Activated T-cell treated with anti-CD3 and anti-CD28 coated beads, Interleukin-2, amount 50 U/mL, for 1 hour (primary cell): ENCODE measurements at places on chromosomes 1 and 21.
A peak's percentile ranks its signal among the peaks of the same experiment; 100 is the strongest.

DNA sequence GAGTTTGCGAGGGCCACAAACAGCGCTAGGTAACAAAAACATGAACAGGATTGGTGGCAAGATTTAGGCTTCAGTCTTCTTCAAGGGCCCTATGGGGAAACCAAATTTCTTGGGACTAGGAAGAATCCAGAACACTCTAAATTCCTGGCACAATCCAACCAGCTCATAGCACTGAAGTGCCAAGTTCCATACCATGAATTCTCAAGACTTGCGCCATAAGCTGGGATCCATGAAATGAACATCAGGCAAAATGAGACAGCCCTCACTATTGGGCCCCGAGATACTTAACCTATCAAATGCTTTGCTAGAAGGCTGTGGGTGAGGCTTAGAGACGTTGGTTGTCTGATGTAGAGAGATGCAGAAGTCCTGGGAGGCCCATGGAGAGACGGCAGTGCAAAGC lies 322.1 kb downstream of the PAPPA2 start:
- no peak for DNase-seq

DNA sequence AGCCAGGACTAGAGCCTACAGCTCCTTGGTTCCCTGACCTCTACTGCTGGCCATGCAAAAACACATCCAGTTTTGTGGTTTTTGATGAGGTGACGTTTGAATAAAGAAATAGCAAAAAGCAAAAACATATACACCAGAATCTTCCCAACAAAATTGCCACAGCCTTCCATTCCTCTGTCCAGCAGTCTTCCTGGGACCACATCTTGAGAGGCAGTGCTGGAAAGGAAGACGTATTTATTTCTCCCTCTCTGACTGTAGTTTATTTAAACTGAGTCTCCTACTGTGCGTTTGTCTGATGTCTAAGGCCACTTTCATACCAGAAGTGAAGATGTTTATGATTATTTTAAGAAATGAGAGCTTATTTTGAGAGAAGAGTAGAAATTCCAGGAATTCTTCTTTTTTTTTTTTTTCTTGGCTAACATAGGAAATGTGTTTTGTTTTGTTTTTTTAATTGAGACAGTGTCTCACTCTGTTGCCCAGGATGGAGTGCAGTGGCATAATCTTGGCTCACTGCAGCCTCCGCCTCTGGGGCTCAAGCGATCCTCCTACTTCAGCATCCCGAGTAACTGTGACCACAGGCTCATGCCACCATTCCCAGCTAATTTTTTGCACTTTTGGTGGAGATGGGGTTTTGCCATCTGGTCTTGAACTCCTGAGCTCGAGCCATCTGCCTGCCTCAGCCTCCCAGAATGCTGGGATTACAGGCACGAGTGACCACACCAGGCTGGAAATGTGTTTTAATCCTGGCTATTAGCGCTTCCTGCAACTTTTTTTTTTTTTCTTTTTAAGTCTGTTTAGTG lies 118.5 kb downstream of the ITSN1 start:
- DNase-seq = no peak

DNA sequence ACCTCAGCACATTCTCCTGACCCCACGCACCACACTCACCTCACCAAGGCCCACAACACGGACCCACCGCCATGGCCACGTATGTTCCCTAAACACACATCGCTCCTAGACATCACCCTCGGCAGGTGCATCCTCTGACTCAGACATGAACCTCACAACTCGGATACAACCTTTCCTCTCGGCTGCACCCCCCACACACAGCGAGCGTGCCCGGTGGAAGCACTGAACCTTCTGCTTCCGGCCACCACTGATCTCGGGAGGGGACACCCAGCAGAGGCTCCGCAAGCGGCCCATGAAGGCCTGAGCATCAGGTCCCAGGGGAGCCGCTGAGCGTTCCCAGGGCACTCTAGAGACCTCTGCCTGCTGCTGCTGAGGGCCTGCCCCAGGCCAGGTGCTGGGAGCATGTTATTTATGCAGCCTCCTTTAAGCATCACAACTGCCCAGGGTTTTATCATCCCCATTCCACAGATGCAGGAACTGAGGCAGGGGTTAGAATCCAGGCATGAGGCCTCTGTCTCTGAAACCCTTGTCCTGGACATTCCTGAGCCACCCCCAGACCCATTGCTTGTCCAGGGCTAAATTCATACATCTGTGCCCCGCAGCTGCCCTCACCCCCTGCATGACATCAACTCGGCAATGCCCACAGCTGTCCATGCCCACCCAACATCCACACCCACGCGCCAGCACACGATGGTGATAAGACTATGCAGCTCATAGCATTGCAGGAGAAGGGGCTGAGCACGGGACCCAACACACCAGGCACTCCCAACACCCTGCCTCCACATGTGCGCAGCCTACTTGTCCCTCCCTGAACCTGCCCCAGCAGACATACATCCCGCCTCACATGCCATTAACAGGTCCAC lies 27.0 kb downstream of the SDC3 start:
- no peak for DNase-seq

DNA sequence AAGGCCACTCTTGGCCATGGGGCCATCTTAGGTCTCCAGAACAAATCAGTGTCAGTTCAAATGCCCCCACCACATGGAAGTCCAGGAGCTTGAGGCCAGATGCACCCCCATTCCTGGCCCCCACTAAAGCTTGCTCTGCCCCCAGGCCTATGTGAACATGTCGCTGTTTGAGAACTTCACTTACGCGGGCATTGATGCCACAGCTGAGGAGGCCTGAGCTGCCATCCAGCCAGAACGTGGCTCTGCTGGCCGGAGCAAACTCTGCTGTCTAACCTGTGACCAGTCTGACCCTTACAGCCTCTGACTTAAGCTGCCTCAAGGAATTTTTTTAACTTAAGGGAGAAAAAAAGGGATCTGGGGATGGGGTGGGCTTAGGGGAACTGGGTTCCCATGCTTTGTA lies 15.1 kb upstream of the MPL start:
- no peak for DNase-seq

DNA sequence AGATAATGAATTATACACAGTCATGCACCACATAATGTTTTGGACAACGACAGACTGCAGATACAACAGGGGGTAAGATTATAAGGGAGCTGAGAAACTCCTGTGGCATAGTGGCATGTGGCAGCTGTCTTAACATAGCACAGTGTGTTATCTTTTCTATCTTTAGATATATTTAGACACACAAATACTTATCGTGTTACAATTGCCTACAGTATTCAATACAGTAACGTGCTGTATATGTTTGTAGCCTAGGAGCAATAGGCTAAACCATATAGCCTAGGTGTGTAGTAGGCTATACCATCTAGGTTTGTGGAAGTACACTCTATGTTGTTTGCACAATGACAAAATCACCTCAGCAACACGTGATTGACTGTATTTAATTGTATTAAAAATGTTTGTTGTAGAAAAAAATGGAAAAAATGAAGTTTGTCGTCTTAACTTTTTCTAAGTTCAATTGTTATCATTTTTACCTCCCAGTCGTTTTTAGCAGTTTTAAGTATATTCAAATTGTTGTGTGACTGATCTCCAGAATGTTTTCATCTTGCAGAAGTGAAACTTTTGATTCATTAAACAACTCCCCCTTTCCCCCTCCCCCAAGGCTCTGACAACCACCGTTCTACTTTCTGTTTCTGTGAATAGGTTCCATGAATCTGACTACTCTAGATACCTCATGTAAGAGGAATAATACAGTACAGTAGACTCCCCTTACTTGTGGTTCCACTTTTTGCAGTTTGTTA lies 351.0 kb upstream of the B3GALT2 start:
- DNase-seq = no peak

DNA sequence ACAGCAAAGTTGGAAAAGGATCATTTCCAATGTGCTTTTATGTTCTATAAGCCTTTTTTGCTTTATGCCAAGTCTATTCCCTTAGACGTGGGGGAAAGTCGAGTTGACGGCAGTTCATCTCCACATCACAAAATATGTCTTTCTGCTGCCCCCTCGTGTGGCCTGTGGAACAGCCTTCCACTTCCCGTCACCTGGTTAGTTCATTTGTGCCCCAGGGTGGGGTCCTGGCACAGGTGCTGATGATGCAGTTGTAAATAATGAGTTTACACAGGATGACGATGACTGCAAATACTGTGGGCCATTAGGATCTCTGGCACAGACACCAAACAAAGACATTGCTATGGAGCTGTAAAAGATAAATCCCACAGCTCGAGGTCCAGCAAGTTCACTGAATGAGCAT lies 10.0 kb upstream of the OTUD3 start:
- no peak for DNase-seq

DNA sequence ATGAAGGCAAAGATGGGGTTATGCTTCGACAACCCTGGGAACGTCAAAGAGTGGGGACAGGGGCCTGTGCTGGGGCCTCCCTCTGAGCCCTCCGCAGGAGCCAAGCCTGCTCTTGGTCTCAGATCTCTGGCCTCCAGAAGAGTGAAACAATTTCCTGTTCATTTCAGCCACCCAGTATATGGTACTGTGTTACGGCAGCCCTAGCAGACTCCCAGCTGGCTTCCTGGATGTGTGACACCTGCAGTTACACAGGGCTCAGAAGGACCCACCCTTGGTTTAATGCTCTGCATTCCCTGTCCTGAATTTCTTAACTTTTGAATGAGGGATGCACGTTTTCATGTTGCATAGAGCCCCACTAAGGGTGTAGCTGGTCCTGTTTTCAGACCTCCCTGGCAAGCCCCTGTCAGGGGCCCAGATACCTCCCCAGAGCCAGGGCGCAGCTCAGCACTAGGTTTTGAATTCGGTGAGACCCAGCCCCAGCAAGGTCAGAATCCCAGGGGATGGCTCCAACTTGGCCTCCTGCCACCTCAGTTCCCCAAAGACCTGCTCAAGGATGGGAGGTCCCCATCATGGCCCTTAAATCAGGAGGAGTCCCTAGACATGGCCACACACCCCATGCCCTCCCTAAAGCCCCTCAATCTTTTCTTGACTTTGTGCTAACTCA lies 79.0 kb upstream of the IFFO2 start:
- DNase-seq = no peak

- no peak for DNase-seq
Observed at GRCh38 chr1:48848035-48848434, 71.3 kb upstream of the BEND5 start.

DNA sequence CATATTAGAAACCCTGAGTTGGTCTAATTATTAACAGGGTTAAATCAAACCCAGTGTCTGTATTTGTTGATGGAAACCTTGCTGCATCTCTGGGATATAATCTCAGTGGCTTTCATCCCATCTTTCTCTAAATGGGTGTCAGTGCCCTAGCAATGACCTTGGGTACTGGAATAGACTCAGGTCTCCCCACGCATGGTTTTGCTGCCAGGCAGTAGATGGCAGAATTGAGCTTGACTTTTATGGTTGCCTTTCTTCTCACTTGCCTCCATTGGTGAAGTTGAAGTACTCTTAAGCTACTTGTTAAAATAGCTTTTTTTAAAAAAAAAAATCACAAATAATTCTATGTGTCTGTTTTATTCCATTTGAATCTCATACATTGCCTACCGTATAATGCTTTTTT lies 81.8 kb upstream of the HMCN1 start:
- no peak for DNase-seq

DNA sequence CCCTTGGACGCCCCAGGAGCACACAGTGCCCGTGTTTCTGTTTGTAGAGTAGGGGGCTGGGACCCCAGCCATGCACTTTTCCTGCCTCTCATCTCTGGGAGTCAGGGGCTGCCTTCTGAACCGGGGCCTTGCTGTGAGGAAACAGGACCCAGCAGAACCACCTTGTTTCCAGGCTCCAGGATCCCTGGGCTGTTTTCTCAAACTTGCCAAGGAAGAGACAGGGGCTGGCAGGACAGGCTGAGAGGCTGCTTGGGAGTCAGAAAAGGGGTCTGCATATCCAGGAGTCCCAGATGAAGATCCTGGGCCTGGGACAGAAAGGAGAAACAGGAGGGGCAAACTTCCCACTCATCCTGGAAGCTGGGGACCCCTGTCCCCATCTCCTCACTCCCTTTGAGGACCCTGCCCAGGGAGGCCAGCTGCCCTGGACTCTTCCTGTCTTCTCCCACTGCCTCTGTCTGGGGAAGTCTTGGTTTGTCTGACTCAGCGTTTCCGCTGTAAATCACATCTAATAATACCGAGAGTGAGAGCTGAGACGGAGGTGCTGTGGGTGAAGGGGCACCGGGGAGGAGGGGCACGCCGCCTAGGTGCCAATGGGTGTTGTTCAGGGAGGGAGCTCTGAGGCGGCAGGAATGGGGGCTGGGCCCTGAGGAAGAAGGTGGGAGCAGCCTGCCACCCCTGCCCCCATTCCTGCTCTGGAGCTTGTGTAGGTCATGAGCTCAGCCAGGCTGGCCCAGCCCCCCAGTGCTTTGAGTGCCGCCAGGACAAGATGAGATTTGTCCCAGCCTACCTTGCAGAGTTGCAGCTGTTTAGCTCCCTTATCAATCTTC lies 16.7 kb downstream of the POU3F1 start:
- DNase-seq = peak; percentile 45

GRCh38 chr1:64881281-64881680 lies 85.1 kb downstream of the JAK1 start:
- DNase-seq = no peak

GRCh38 chr1:11648732-11649158 lies 5.5 kb downstream of the FBXO2 start:
- DNase-seq = peak; percentile 58

DNA sequence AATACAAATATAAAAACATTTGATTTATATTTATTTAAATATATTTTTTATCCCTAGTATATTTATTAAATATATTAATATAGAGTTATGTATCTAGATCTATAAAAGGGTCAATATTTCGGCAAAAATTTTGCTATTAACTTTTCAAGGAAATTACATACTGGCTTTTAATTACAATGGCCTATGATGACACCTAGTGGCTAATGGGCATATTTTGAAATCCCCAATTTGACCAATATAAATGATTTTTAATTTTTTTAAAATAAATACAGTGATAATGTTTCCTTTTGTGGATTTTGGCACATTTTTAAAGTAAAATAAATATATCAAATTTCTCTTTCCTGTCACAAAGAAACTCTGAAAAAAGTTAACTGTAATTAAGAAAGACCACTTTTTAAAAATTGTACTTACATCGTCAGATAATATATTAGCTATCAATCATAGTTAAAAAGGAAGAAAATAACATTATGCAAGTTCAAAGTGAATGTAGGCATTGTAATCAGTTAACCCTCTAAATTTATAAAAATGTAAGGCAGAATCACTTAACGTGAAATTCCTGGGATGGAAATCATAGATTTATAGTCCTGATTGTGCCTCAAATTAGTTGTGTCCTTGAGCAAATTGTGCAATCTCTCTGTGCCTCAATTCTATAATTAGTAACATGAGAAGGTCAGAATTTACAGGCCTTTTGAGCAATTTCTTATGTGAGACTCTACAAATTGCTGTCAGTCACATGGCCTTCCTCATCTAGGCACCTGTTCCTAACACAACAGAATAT lies 25.6 kb upstream of the RGS13 start:
- DNase-seq = no peak

- DNase-seq = no peak
Observed at GRCh38 chr1:33329600-33330305, 8.9 kb upstream of the A3GALT2 start.

DNA sequence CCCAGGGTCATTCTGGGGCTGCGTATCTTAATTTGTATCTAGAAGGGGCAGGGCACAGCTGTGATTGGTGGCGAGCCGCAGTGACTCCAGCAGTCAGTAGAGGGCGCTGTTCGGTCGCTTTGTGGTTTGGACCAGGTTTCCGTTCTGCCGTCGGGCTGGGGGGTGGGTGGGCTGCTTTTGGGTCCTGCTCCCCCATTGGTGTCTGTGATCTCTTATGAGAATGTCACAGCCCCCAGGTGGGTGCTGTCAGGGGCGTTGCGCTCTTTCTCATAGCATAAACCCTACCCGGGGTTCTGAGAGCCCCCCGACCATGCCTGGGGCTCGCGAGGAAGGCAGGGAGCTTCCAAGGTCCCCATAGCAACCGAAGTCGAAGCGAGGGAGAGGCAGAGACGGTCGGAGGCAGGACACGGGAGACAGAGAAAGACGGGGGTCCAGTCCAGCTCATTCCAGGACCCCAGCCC lies 5.4 kb downstream of the TFF3 start:
- peak; percentile 78 for DNase-seq

- no peak for DNase-seq
Observed at GRCh38 chr1:67211589-67212563, 45.6 kb downstream of the IL23R start.
